ENCODE measurements at places on chromosomes 2 and 18. TPM values are rescaled to one million over a fixed set of nuclear protein-coding genes. Genes with fewer than 3 reads are reported as not detected.

GRCh38 chr2:223598994-223599639 lies 3.0 kb downstream of the SCG2 start:
- DNase-seq, result no peak

- DNase-seq, result no peak
Measured at GRCh38 chr2:127413782-127414637, 4.2 kb upstream of the PROC start.

DNA sequence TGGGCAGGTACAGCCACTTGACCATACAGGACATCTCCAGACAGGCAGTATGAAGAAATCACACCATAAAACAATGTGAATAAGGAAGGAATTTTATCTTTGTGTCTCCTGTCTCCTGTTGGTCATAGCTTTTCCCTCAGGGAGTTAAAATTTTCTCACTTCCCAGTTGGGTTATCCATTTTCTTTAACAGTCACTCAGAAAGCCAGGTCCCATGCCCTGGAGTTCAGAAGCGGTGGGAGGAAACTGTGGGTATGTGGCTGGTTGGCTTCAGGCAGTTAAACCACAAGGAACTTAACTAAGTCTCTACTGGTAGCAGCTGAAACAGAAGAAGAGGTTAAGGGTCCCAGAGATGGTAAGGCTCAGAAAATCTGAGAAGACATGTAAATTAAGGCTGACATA lies 6.5 kb upstream of the SMAD2 start:
- no peak for DNase-seq

DNA sequence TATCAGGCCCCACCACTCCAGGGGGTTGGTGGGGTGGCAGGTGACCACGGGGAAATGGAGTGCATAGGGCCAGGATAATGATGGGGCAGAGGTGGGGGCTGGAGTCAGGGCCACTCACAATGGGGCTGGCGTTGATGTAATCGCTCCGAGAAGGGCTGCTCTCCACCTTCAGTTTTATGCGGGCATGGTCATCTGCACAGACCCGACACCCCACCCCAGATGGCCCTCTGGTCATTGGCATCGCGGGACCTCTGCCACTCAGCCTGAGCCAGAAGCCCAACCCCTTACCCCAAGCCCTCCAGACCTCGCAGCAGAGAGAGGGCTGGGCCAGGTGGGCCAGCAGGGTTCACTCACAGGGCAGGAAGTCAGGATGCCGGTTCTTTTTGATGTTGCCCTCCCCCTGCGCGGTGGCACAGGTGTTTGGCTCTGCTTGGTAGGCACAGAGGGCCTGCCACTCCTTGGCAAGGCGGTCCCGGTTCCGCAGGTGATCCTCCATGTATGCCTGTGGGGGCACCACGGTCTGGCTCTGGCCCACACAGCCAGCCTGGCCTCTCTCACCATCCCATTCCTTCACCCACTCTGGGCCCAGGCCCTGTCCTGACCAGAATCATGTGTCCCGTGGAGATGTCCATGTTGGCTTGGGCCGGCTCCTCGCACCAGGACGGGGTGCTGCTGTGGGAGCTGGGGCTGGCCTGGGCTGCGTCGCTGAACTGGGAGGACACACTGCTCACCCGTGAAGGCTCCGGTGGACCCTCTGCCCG lies 12.4 kb downstream of the PTPRN start:
- no peak for DNase-seq

DNA sequence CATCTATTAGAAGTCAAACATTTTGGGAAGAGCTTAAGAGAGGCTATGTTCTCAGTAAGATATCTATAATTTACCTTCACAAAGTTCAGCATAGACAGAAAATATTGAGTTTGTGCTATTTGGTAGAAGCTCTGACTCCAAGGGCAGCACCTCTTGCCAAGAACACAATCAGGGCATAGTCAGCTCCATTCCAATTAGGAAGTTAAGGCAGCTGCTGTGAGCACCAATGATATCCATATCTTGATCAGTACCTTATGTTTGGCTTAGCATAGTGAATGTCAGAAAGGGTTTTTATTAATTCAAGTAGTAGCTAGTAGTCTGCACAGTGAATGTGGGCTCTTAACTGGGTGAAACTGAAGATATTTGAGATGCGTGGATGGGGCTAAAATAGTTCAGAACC lies 86.4 kb upstream of the SPRED2 start:
- no peak for DNase-seq

GRCh38 chr2:190846746-190847145 lies 33.9 kb upstream of the GLS start:
- no peak for DNase-seq

DNA sequence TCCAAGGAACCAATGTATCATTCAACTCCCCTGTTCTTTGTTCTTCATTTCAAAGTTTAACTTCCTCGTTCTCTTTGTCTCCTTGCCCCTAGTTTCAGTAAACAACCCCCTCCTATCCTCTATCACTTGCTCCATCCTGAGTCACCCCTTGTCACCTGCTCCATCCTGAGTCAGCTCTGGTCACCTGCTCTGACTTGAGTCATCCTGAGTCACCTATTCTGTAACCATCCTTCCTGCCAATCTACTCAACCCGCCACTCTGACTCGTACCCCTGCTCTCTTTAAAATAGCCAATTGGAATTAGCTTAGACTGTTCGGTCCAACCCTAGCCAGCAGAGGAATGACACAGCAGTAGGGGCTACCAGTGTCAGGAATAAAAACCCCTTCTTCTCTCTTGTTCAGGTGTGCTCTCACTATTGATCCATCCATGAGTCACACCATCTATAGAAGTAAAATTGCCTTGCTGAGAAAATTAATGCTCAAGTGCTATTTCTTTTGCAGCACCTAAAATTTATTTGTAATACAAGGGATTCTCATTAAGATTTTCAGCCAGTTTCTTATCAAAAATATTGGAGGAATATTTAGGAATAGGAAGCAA lies 326.8 kb downstream of the AKAIN1 start:
- DNase-seq, result no peak

DNA sequence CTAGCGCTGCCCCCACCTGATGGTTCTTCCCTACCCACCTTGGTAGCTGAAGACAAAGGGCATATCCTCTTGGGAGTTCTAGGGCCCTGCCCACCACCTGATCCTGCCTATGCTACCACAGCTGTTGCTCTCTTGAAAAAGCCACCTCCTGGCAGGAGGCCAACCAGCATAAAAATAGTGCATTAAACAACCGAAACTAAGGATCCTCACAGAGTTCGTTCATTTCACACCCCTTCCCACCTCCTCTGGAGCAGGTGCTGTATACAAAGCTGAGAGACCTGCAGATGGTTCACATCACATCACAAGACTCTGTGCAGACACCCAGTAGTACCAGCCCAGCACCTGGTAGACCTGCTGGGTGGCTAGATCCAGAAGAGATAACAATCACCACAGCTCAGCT lies 1348.0 kb upstream of the TMEFF2 start:
- no peak for DNase-seq

DNA sequence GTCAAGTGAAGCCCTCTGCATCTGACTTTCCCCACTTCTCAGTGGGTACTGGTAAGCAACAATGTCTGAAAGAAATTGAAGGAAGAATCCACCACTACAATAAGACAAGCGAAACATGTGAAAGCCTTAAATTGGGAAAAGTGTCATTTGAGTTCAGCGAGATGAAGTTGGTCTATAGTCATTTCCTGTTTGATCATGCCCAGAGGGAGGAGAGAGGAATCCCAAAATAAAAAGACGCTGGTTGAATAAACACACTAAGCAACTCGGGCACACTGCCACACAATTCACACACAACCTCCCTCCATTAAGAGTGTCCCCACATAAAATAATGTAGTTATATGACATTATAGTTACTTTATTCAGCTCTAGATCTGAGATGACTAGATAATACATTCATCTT lies 166.1 kb downstream of the CBLN2 start:
- DNase-seq, result no peak

- DNase-seq, result no peak
Measured at GRCh38 chr2:26534098-26534864, 56.4 kb upstream of the OTOF start.

- no peak for DNase-seq
Measured at GRCh38 chr2:75211266-75211770, 12.0 kb upstream of the TACR1 start.

GRCh38 chr2:11930211-11930761 lies 183.9 kb downstream of the LPIN1 start:
- DNase-seq, result peak; percentile 41

DNA sequence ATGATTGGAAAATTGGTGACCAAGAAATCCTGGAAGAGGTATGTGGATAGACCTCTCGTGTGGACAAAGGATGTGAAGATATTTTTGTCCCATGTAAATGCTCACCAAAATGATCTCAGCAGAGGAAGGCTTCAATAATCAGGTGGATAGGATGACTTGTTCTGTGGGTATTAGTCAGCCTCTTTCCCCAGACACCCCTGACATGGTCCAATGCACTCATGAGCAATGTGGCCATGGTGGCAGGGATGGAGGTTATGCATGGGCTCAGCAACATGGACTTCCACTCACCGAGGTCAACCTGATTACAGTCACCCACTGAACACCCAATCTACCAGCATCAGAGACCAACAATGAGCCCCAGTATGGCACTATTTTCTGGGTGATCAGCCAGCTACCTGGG lies 20.2 kb downstream of the CHRNA1 start:
- DNase-seq, result no peak

GRCh38 chr2:143740431-143740830 lies 611.2 kb downstream of the ARHGAP15 start:
- no peak for DNase-seq

GRCh38 chr18:42574871-42575270 lies 540.6 kb downstream of the RIT2 start:
- DNase-seq, result no peak

- DNase-seq, result no peak
Measured at GRCh38 chr2:118321432-118322105, 233.3 kb downstream of the INSIG2 start.

DNA sequence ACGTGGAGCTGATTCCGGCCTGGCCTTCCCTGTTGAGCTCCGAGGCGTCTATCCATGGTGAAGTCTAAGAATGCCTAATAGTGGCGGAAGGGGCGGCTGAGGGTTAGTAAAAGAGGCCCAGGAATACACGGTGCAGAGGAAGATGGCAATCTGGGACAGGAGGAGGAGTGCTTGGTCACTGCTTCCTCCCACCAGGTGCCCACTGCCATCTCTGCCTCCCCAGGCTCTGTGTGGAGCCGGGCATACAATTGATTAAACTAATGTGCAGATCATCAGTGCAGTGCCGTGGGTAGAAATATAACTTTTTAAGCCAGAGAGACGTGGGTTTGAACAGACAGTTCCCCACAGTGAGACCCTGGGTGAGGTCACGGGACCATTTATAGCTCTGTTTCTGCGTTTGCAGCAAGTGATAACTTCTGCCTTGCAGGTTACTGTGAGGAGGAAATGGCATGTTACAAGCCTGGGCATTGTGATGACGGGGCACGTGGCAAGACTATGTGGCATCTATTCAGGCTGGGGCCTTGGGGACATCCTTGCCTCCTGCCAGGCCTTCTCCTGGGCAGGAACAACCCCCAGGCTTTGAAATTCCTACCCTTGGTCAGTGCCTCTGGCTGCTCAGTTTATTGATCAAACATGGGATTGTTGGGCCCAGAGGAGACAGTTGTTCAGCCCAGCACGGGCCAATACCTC lies 204.9 kb downstream of the ASB1 start:
- DNase-seq, result no peak

DNA sequence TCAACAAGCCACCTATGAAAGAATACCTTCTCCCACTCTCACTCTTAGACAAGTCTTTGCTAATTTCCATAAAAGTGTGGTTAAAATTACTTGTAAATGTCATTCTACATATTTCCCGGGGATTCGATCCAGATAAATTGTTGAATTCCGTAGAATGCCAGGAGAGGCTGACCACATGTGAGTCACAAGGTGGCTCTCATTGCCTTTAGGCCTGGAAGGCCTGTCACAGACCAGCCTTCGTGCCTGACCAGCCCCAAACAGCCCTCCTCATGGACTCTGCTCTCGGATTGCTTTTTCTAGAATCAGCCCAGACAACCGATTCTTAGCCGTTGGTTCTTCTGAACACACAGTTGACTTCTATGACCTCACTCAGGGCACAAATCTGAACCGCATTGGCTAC lies 86.0 kb downstream of the RTN4 start:
- DNase-seq, result no peak

- no peak for DNase-seq
Measured at GRCh38 chr2:105373895-105374401, 24.9 kb downstream of the FHL2 start.

- DNase-seq, result no peak
Measured at GRCh38 chr2:133740500-133740899, 172.2 kb upstream of the NCKAP5 start.

DNA sequence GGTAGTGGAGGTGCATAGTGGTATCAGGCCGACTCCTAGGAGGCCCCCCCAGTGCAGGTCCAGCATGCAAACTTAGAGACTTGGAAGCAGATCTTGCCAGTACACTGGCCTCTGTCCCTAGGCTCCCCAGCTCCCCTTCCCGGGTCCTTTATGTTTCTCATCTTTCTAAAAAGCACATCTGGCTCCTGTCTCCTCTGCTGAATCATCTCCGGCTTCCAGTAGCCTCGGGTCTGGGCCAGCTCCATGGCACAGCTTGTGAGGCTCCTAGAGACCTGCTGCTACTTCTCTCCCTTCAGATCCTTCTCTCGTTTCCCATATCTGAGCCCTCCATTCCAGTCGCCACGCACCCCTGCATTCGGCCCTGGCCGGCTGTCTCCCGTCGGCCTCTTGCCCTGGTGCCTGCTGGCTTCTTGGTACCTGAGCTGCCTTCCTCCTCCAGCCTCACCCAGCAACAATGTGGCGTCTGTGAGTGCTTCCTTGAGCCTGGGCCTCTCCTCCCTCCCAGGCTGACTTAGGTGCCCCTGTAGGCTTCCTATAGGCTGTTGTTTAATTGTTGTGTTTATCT lies 6.6 kb downstream of the TRAF3IP1 start:
- DNase-seq, result no peak

GRCh38 chr2:194674043-194674442 lies 983.0 kb upstream of the SLC39A10 start:
- DNase-seq, result no peak

- no peak for DNase-seq
Measured at GRCh38 chr2:29726976-29727375, 194.4 kb downstream of the ALK start.

GRCh38 chr2:240396623-240397541 lies 38.6 kb upstream of the GPC1 start:
- DNase-seq, result peak; percentile 10

MYO5B gene
- 7.2 TPM for total RNA-seq

SLC4A3 gene
- total RNA-seq, result 261 TPM

EFHD1 gene
- total RNA-seq, result 19.3 TPM

ATP8B1 gene
- total RNA-seq, result 14.9 TPM

C2orf72 gene
- total RNA-seq, result not detected

EPG5 gene
- total RNA-seq, result 23.3 TPM

TAF4B gene
- 1.5 TPM for total RNA-seq

POTEI gene
- not detected for total RNA-seq

BOLA3 gene
- total RNA-seq, result 91.6 TPM

SIX2 gene
- 1.3 TPM for total RNA-seq

Measured in left cardiac atrium (tissue), 4 donors.